Inflammatory macrophage treated with lipopolysaccharide for 4 hours (primary cell): ENCODE measurements at places on chromosomes 6 and 20.

GRCh38 chr20:17024513-17025119, 202.2 kb upstream of the PCSK2 start:
- no peak for DNase-seq

- peak; percentile 51 for DNase-seq
Observed at GRCh38 chr20:22333885-22334545, 250.4 kb downstream of the FOXA2 start.

DNA sequence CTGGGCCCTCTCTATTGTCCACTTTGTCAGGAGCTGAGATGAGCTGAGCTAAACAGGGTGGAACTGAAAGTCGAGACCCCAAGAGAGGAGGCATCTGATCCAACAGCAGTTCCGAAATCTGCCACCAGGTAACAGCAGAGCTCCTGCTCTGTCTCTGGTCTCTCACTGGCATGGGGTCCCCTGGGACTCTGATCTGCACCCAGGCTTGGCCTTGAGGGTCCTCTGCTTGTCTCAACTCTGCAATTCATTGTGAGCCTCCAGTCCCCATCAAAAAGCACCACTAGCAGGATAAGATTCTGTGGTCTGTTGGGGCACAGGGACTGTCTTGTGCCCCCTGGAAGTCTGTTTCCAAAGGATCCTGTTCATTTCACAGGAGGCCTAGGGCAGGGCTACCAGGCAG, 62.5 kb upstream of the TOP1 start:
- no peak for DNase-seq

DNA sequence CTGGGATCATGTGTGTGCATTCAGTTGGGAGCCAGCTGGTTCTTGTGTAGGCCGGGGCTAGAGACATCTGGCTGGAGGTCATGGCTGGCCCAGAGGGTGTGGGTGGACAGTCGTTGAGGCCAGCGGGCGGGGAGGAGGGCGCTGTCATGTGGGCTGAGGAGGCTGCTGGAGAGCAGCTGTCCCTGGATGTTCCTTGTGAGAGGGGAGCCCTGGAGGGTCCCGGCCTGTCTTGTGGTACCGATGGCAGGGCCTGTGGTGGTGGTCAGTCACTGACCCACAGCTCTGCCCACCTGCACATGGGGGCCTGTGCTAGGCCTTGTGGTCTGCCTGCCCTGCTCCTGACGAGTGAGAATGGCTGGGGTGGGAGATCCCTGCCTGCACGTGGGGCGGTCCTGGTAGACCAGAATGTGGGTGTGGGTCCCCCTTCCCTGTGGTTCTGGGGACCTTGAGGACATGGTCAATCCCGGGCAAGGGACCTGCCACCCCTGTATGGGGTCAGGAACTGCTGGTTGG, 1.9 kb upstream of the C20orf204 start:
- DNase-seq: no peak

DNA sequence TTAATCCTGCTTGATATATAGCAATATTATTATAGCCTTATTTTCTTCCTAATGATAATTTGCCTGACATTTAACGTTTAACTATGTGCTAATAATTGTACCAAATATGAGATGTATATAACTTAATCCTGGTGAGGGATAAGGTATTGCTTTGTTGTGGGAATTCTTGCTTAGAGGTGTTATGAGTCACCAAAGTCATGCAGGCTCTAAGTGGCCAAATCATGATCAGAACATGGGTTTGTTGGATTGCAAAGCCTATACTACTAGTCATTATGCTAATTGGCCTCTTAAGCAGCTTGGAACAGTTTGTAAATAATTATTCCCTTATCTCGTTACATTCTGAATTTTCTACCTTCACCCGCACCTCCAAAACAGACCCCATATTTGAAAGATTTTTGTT, 21.9 kb upstream of the C6orf141 start:
- no peak for DNase-seq

- peak; percentile 42 for DNase-seq
Observed at GRCh38 chr6:151627689-151628444, 134.1 kb downstream of the CCDC170 start.

DNA sequence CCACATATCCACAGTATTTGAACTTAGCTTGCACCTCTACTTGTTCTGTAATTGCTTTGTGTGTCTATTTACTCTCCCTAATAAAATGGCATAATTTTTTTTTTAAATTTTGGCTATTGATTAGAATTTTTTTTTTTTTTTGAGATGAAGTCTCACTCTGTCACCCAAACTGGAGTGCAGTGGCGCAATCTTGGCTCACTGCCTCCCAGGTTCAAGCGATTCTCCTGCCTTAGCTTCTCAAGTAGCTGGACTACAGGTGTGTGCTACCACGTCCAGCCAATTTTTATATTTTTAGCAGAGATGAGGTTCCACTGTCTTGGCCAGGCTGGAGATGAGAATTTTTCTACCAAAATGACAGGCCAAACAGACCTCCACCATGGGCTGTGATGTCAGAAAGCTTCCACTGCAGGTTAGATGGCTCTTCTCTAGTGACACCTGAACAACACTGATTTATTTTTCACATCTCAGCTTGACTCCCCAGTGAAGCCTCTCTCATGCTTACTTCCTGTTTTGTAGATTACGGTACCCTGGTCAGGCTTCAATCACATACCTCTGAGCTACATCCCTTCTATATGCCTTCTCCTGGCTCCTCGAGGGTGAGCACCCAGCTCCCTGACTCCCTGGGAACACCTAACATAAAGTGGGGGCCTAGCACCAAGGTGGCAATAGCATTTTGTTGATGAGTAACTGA, 112.8 kb downstream of the ARHGAP18 start:
- no peak for DNase-seq

GRCh38 chr20:49641683-49642656, 71.7 kb downstream of the B4GALT5 start:
- DNase-seq: no peak

DNA sequence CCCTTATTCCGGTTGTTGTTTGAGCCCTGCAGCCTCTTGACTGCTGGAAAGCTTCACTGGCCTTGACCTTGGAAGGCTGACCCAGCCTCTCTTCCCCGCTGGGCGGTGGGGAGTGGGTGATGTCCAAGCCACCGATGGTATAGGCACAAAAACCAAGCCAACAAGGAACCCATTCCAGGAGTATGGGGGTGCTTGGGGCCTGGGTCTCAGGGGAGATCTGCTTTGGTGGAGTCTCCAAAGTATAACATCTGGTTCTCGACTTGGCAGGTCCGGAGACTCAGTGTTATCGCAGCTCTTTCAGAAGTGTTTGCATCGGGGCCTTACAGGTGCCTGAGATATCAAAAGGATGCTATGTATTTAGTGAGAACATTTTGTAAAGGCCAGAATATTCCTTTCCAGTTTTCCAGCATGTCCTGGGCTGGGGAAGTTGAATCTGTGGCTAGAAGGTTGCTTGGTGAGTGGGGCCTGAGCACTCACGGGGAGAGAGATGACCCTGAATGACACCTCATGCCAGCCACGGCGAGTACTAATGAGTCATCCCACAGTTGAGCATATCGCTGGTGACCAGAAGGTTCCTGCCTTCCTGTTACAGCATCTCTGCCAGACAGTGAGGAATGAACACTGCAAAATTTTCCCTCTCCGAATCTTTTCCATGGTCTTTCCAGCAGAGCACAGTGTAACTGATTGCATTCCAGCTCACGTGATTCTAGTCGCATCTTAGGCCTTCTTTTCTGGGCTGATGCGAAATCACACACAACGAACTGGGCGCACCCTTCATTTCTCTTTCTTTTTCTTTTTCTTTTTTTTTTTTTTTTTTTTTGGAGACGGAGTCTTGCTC, 133.9 kb downstream of the ZDHHC14 start:
- DNase-seq: peak; percentile 59

DNA sequence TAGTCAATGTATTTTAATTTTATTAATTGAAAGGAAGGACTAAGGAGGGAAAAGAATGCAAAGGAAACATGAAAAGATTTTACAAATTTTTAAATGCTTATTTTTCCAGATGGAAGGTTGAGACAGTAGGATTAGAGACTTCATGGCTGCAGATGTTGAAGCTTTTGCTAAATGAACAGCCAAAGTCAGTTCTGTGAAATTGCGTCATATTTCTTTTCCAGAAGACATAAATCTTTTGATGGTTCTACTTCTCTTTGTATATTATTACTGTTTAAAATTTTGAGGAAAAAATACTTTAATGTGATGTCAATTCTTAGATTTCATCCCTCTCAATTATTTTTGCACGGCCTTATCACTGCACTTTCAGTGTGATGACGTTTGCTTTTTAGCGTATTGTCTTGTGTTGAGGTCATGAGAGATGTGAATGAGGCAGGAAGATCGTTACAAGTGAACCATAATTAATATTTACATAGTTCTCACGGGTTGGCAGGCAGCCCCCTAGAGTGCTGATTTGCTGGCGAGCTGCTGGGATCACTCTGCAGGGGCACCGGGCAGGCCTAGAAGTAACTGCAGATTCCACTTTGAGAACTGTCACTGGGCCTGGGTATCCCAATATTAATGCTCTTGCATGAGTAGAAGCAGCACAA, 158.1 kb downstream of the TBXT start:
- DNase-seq: no peak

DNA sequence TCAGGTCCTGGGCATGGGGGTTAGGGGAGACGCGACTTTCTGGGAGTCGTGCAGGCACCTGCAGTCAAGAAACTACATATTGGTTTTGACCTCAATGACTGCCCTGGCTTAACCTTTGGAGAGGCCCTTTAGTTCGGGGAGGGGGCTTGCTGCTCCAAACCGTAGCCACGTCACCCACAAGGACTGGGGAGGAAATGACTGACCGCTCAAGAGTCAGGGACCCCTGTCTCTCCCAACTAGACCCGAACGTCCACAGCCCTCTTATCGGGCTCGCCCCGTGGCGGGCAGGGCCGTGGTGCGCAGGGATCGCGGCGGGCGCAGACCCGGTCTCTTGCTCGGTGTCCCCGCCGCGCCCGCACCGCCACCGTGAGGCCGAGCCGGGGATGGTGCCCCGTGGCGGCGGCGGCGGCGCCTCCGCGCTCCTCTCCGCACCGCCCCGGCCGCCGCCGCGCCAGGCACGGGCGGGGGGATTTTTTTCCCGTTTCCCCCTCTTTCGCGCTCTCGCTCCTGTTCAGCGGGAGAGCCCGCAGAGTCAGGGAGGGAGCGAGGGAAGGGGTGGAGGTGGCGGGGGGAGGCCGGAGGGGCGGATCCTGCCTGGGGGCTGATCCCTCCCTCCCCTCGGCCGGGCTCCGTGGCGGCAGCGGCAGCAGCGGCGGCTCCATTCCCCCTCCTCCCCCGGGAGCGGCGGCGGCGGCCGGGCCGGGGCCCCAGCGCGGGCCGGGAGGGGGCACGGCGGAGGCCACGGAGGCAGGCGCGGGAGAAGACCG, at the start of gene BRPF3:
Gene BRPF3, plus strand, starts transcription at position 632 of the 767 bp plus-strand sequence. CDS start 3,579 bp downstream, outside the sequence.
- DNase-seq: peak; percentile 79

DNA sequence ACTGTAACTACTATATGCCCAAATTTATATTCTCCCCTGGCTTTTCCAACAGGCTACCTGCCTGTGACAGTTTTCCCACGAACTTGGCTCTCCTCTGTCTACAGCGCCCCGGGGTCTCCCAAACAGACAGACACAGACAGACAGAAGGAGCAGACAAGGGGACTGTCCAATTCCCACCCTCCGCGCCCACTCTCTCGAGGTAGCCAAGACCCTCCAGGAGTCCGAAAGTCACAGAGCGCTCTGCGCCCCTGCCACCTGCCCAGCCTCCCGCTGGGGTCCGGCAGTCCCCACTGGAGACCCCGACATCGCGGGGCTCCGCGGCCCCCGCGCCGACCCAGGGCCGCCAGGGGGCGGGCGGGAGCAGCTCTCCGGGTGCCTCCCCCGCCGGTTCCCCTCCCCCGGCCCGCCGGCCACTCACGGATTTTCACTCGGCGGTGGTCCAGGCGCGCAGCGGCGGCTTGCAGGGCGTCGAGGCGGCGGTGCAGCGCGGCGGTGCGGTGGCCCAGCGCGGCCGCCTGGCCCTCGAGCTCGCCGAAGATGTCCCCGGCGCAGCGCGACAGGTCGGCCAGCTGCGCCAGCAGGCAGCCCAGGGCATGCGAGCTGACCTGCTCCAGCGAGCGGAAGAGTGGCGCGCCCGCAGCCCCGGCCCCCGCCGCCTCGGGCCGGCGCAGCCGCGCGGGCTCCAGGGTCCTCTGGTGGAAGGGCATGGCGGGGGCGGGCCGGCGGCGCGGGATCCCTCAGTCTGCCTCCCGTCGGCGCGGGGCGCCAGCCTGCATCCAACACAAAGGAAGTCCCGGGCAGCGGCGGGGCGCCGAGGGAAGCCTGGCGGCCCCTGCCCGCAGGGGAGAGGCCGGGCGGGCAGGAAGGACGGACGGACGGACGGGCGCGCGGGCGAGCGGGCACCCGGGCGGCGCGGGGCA, 81.3 kb upstream of the CCDC28A start:
- peak; percentile 57 for DNase-seq

DNA sequence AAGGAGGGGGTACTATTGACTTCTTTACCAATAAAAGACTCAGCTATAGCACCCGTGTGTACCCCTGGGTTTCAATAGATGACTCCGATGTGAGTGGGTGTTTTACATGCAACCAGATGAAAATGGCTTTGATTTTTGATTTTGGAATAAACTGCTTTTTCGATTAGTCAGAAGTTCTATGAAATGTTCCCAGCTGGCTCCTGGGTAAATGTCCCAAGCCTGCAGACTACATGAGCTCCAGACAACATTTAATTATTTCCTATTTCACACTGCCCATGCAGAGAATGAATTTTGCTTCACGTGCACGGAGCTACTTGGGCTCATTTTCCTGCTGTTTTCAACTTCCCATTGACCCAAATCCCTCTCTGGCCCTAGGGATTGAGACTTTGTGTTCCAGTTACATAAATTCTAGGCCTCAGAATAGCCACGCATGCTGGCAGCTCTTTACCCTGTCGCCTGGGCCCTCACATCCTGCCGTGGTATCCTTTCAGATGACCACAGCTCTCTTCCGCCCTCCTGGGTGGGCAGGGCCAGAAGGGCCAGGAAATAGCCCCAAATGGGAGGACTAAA, 59.7 kb downstream of the GPR6 start:
- DNase-seq: no peak

DNA sequence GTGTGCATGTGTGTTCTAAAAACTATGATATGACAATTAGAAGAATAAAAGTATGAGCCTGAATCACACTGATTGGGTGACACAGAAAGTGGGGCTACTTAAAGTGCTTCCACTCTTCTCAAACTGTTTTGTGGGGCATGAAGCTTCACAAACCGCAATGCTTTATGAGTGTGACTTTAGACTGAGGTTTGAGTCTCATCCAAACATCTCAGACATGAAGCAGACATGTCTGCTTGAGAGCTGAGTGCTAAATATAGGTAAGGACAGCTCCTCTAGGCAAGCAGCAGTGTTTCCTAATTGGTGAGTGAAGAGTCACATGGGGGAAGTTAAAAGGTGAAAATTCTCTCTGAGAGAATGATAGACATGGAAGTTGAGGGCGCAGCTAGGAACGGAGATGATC, 726.9 kb upstream of the CITED2 start:
- no peak for DNase-seq

GRCh38 chr6:127225497-127225896, 41.2 kb upstream of the RNF146 start:
- no peak for DNase-seq

GRCh38 chr20:50569864-50570836, 60.0 kb downstream of the PTPN1 start:
- peak; percentile 59 for DNase-seq

DNA sequence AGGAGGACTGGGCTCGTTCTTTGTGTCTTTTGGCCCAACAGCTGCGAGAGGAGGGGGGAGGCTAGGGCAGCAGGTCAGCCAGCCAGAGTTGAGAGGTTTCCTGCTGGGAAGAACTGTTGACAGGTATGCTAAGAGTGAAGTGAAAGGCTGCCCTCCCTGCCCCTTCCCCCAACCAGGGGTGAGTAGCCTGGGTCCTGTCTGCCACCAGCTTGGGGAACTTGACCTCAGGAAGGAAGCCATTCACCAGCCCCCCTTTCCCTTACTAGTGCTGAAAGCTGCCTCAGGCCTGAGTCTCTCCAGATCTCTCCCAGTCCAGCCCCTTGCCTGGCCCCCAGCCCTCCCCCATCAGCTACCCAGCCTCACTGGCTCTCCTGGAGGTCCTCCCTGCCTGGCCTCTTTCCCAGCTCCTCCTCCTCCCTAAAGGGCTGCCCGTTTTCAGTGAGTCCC, 20.7 kb upstream of the ZNF76 start:
- no peak for DNase-seq
